ENCODE measurements at places on chromosomes 16 and 17.
A peak's percentile ranks its signal among the peaks of the same experiment; 100 is the strongest.

DNA sequence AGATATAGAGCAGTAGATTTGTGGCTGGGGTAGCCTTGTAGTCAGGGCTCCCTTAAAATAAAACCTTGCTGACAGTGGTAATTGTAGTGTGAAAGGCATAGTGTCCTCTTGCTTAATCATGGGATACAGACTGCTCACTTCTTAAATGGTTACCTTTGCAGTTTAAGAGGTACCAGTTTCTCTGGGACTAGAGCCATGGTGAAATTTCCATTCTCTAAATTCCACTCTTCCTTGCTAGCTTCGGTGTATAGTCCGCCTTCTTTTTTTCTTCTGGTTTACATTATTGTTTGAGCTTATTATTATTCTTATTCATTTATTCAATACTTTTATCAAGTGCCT, 1.6 kb downstream of the CCP110 start:
- no peak for DNase-seq

- DNase-seq, result no peak
Measured at GRCh38 chr17:18235743-18236256, 10.4 kb downstream of the LLGL1 start.

DNA sequence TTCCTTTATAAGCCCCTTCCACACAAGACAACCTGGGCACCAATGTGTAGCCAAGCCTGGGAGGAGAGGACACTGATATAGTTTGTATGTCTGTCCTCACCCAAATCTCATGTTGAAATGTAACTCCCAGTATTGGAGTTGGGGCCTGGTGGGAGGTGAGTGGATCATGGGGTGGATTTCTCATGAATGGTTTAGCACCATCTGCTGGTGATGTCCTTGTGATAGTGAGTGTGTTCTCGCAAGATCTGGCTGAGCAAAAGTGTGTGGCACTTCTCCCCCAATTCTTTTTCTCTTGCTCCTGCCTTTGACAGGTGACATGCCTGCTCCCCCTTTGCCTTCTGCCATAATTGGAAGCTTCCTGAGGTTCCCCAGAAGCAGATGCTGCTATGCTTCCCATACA, 135.8 kb downstream of the USP31 start:
- no peak for DNase-seq

GRCh38 chr17:2563061-2563460, 30.4 kb upstream of the PAFAH1B1 start:
- DNase-seq, result no peak

DNA sequence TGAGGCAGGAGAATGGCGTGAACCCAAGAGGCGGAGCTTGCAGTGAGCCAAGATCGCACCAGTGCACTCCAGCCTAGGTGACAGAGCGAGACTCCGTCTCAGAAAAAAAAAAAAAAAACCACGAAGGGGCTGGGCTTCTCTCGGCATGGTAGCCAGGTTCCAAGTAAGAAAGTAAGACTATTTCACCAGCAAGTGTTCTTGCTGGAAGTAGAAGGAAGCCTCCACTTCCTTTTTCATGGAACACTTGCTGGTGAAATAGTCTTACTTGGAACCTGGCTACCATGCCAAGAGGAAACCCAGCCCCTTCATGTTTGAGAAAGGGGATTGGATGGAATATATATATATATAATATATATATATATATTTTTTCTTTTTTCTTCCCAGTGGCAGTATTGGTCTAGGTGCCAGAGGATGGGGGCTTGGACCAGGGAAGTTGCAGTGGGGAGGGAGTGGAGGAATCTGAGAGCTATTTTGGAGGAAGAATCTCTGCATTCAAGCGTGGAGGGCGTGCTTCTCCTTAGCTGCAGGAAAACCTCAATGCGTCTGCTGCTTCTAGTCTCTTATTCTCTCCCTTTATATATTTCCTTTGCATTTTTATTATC, 7.2 kb upstream of the N4BP1 start:
- DNase-seq, result no peak

DNA sequence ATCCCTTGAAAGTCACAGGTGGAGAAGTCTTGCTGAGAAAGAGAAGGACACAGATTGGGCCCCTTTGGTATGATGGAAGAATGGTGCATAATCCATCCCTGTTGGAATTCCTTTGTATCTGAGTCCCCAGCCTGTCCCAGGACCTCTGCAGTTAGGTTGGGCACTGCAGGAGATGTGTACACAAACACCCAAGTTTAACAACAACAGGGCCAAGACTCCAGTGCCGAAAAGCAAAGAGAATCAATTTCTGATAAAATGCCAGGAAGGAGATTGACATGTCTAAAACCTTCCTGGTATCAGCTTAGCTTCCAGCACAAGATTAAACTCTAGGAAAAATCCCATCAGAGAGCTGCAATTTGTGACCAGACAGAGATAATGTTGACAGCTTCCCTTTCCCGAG, 32.9 kb downstream of the KATNIP start:
- DNase-seq, result no peak

- no peak for DNase-seq
Measured at GRCh38 chr16:88359008-88359407, 23.8 kb upstream of the ZNF469 start.

DNA sequence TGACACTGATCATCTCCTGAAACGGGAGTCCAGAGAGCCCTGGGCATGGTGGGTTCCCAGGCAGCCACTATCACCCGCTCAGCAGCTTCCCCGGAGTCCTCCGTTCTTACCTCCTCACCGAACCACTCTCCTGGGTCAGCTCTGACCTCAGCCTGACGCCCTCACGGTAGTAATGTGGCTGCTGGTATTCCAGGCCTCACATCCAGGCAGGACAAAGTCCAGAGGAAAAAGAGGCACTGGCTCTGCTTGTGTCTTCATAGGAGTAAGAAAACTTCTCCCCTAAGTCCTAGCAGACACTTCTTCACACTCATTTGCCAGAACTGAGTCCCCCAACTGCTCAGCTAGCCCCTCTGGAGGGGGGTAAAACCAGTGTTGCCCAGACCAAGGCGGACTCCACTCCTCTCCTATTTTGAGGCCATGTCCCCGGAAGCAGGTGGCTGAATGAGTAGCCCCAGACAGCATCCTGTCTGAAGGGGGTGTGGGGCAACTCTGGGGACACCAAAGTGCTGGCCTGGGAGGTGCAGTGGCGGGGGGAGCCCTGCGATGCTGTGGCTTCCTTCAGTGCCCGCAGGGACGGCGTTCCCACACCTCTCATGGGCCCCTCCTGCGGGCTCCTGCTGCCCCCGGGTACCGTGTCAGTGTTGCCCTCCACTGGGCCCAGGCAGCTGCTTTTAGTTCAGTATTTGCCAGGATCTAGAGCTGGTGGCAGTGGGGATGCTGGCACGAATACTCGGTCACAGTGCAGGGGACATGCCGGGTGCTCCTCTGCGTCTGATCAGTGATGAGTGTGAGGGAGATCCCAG, 5.4 kb downstream of the FSCN2 start:
- DNase-seq, result no peak

DNA sequence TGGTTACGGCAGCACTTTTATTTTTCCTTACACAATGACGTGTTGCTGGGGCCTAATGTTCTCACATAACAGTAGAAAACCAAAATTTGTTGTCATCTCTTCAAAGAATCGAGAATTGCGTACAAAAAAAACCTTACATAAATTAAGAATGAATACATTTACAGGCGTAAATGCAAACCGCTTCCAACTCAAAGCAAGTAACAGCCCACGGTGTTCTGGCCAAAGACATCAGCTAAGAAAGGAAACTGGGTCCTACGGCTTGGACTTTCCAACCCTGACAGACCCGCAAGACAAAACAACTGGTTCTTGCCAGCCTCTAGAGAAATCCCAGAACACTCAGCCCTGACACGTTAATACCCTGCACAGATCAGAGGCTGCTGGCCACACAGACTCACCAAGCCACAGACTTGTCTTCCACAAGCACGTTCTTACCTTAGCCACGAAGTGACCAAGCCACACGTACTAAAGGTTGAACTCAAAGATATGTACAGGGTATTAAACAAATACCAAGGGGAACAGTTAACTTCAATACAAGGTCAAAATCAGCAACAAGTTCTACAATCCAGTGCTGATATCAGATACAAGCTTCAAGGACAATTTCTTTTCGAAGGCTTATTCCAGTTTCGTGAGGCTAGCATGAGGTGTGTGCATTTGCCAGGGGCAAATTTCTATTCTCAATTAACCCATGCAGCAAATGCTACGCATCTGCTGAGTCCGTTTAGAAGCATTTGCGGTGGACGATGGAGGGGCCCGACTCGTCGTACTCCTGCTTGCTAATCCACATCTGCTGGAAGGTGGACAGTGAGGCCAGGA, 2.4 kb downstream of the ACTG1 start:
- DNase-seq, result no peak

- no peak for DNase-seq
Measured at GRCh38 chr17:64115822-64116534, 14.0 kb downstream of the ERN1 start.

DNA sequence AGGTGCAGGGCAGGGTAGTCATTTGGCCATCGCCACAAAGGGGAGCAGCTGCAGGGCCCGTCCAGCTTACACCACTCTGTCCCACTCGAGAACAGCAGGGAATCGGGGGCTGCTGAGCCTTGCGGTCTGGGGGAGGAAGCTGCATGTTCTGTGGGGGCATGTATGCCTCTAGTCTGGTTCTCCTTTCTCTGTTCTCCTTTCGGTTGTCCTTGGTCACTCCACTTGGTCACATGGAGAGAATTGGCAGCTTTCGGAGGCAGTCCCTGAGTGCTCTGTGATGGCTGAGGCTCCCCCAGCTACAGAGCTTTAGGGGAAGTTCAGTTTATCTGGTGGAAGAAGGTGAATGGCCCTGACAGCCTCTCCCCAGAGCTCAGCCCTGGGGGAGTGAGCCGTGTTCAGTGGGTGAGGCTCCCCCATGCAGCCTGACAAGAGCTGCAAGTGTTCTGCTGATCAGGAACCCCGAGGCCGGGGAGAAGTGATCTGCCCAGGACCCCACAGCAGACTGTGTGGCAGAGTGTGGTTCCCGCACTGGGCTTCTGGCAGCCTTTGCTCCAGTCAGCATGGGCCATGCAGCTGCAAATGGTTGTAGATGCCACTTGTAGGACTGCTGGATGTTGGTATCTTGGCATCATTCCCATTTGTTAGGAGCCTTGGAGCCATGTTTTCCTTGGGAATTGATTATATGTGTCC, 22.3 kb upstream of the SMPD3 start:
- DNase-seq, result no peak

DNA sequence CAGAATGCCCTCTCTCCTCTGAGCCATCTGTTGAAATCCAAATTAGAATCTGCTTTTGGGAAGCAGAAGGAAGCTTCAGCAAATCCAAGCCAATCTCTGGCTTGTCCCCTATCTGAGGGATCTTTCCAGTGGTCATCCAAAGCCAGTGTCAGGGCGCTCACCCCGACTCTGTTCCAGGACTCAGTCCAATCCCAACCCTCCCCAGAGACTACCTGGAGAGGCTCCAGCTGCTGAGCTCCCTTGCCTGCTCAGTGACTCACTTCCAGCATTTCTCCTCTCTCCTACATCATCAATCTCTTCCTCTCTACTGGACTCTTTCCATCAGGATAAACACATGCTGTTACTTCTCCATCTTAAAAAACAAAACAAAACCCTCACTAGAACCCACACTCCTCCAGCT, 2.4 kb downstream of the MATCAP1 start:
- DNase-seq, result no peak

DNA sequence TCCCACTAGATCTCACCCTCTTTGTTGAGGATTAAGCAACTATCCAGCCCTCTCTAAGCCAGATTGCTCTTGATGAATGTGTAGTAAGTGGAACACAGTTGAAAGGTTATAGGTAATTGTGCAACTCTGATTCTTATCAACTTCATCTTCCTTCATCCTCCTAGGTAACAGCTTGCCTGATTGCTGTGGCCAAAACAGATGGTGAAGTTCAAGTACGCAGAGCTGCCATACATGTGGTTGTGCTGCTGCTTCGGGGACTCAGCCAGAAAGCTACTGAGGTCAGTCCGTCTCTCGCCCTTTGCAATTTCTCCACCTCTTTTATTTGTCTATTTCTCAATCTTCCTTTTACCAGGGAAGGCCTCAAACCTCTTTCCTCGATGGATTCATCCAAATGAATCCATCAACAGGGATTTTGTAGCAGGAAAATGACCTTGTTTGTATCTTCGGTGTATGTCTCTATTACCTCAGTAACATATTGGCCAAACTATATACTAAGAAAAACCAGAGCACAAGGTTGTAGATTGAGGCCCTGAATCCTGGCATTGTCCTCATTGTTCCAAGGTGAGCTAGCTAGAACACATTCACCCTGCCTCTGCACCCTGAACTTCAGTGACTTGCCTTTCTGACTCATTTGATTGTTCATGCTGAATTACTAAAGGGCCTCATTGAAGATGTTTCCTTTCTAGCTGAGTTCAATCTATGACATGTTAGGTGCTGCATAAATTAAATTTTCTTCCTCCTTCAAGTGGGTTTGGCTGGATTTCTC, 65.1 kb upstream of the HAS3 start:
- no peak for DNase-seq

GRCh38 chr17:8120520-8121406, 2.4 kb upstream of the ALOXE3 start:
- DNase-seq, result peak; percentile 52

DNA sequence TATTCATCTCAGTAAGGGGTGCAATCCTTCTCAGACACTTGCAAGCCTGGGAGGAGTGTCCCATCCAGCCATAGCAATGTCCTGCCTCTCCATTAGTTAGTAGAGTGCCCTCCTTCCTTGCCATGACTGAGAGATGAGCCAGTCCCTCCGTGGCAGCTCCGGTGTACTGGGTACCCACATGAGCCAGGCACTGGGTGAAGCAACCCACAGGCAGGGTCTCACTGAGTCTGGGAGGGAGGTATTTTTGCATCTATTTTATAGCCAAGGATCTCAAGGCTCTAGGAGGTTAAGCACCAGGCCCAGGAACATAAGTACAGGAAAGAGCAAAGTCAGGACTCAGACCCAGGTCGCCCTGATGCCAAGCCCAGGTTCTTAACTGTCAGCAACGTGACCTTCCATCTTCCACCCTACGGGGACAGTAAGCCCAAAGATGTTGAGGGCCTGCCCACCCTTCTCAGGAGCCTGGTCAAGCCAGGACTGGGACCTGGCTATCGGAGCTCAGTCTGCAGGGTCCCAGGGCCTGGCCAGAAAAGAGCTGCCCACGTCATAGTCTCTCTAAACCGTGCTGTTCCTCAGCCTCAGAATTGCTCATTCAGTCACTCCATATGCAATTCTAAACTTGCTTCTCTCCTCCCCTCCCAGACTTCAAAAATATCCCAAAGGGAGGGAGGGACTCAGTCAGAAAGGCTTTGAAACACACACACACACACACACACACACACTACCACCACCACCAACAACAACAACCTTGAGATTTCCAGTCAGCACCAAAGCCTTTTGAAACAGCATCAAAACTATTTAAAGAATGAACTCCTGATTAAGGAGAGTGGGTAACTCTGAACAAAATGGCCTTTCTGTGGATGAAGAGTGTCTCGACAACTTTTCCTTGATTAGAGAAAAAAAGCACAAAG, 16.6 kb downstream of the NOS2 start:
- DNase-seq, result no peak

GRCh38 chr16:11530171-11530940, 56.4 kb downstream of the LITAF start:
- no peak for DNase-seq

- DNase-seq, result no peak
Measured at GRCh38 chr16:53743149-53743566, 39.2 kb downstream of the FTO start.
